Activated T-helper 2 cell treated with anti-CD3 and anti-CD28 coated beads, Interferon-gamma antibody, Interleukin-2, Interleukin-4, amounts not matched to agents 10 μg/mL and 5 μg/mL and 100 μg/mL, durations not matched to agents 14 hours and 24 hours and 36 hours (primary cell): ENCODE measurements at places on chromosomes 4 and X.

DNA sequence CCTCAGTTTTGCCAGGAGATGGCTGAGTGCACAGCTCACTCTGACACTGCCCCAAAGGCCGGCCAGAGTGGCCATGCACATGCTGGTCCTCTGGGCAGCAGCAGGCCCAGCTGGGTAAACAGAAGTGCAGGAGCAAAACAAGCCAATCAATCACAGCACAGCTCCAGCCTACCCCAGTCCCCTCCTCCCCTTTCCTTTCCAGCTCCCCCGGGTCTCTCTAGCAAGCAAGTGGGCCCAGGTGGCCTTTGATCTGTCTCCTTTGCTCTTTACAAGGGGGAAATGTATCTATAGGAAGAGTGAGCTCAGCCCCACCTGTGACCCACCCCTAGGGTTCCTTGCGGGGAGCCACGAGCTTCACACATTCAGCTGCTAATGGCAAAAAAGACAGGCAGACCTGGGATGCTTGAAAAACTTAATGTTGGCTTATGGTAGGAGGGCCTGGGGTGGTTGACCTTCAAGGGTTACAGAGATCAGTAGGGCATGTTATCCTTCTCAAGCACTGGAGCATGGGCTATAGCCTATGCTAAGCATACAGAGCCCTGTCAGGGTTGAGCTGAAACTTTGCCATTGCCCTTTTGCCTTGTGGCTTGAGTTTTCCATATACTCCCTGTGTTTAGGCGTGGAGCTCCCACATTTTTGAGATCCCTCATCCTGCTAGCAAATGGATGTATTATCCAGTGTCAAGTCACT is 57.8 kb upstream of the PLAC1 start:
- no peak for DNase-seq

GRCh38 chrX:116111497-116111896 is 59.0 kb upstream of the AGTR2 start:
- DNase-seq, result no peak

- DNase-seq, result no peak
Measured at GRCh38 chr4:48032721-48033120, 16.1 kb downstream of the NIPAL1 start.

DNA sequence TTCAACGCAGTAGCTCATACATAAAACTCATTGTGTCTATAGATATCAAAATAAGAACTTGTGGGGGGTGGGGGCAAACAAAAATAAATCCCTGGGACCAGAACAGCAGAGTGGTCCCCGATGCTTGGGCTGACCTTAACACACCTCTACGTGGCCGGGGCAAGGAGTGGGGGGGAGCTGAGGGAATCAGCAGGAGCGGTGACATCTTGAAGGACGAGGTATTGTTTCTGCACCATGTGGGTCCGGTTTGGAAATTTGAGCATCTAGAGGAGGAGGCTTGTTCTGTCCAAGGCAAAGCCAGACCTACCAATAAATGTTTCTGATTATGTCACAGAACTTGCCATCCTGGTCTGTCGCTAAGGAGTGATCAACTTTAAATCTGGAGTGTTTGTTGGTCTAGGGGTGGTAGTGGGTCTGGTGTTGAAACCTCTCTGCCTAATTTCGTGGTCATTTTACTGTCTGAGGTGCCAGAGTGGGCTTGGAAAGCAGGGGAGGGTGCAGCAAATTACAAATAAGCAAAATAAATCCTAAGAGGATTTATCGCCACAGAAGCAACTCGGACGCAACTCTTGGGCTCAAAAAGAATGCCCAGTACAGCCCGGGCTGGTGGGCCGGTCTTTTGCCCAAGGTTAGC is 774 bp upstream of the RAPGEF2 start:
- no peak for DNase-seq

DNA sequence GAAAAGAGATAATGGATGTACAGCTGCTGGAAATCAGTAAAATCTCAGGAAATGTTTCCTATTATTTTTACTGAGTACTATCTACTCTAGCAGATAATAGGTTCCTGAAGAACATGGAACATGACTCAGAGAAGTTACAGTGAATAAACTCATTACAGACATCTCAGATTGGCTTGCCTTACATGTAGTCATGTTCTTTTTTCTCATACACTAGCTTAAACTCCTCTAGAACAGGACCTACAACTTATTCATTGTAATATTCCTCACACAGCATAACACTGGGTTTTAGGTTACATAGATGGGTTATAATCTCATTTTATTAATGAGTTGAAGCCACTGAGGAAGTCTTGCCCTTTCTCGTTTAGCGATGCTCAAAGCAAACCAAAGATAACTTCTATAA is 86.9 kb upstream of the BMP2K start:
- DNase-seq, result no peak

DNA sequence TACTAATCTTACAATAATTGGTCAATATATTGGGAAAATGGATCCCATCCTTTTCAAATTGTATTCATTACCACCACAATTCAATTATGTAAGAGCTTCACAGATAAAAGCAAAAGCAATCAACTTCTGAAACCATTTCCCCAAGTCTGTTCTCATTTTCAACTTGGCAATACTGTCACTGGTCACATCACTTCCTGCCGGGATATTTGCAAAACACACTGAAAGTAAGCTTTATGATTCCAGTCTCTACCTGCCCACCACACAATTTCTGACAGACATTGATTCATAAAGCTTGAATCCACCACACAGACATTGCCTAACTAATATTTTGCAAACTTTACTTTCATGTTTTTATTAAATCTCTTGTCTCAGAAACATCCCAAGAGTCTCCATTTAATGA is 53.6 kb downstream of the LIN54 start:
- DNase-seq, result no peak

DNA sequence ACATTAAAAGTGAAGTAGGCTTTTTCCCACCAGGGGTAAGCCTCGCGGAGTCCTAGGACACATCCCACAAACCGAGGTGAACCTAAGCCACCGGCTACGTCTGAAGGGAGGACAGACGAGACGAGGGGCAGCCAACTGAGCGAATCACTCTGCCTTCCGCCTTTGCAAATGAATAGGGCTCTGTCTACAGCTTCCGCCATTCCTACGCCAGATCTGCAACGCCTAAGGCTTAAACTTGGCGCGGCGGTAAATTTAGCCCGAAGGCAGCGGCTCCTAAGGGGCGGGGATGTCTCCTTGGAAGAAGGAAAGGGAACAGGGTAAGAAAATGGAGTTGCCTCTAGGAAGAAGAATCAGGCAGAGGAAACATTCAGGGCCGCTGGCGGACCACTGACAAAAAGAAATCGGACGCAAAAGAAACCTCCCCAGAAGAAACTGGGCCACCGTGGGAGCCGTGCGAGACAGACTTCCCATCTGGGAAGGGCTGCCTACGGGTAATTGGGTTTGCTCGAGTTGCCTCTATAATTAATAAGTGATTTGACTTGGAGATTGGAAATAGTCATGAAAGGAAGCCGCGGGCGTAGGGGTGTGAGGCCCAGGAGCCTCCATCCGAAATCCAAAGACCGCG is 90.5 kb downstream of the BCOR start:
- DNase-seq, result no peak

GRCh38 chr4:146446555-146446954 is 75.2 kb downstream of the SLC10A7 start:
- no peak for DNase-seq

- DNase-seq, result no peak
Measured at GRCh38 chrX:41722816-41723618, 964 bp upstream of the GPR82 start.
